ENCODE measurements at places on chromosomes 12 and 14. TPM values are rescaled to one million over a fixed set of nuclear protein-coding genes. Genes with fewer than 3 reads are reported as not detected.

Gene VRTN
- total RNA-seq, result not detected

Gene PPP4R3A
- 106 TPM for total RNA-seq

Gene TXNDC16
- 6.8 TPM for total RNA-seq

Gene NOC4L
- 41.2 TPM for total RNA-seq

Gene DIABLO
- total RNA-seq, result 55.2 TPM

Gene LALBA
- total RNA-seq, result not detected

Gene RNASE3
- total RNA-seq, result not detected

Gene GNG2
- 184 TPM for total RNA-seq

Gene PZP
- total RNA-seq, result not detected

Gene TMEM119
- total RNA-seq, result not detected

Gene PPFIA2
- total RNA-seq, result not detected

Gene KRT75
- total RNA-seq, result not detected

Gene FSCB
- total RNA-seq, result not detected

Gene EPYC
- not detected for total RNA-seq
